Stimulated activated CD4-positive, alpha-beta T cell treated with anti-CD3 and anti-CD28 coated beads, Interleukin-12 subunit alpha, Interleukin-12 subunit beta, amount 100 ng/mL, for 24 hours (primary cell): ENCODE measurements at places on chromosomes 16 and 17.

GRCh38 chr17:66829386-66829864 is 5.5 kb upstream of the CACNG5 start:
- DNase-seq = no peak

DNA sequence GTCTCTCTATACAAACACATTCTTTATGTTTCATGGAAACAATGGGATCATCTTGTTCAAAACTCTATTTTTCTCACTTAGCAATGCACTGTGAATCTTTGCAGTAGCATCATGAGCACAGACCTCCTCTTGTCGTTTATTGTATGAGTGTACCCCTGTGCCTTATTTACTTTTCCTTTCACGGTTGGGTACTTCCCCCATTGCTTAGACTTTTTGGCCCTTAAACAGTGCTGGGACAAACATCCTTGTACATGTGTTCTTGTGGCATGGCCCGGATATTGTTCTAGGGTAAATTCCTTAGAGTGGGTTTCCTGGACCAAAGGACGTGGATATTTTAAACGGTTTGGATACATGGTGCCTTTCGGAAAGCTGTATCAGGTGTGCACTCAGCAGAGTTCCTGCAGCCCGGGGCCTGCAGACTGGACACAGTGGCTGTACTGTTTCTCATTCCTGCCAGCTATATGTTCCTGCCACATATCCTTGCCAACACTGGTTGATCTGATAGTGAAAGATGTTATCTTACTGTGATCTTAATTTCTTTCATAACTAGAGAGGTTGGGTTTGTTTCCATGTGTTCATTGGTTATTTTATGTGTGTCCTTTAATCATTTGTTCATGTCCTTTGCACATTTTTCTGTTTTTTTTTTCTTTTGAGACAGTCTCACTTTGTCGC is 111.1 kb downstream of the OR1D5 start:
- DNase-seq = no peak

GRCh38 chr17:64460955-64461354 is 12.0 kb downstream of the MILR1 start:
- DNase-seq = no peak

- no peak for DNase-seq
Observed at GRCh38 chr16:1044460-1045309, 27.9 kb upstream of the SSTR5 start.

DNA sequence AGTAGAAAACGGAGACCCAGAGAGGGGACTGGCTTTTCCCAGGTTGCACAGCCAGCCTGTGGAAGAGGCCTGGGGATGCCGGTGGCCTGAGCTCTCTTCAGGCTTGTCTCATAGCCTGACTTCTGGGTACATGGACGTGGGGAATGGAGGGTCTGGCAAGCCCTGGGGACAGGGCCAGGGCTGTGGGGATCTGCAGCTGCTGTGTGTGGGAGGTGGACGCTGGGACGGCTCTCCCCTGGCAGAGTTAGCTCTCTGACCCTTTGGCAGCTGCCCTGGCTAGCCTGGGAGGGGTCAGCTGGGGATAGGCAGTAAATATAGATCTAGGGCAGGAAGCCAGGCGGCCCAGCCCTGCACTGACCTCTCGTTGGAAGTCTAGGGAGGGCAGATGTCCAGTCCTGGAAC is 20.5 kb downstream of the SLC4A1 start:
- no peak for DNase-seq
